ENCODE measurements at places on chromosomes 6 and 20.

DNA sequence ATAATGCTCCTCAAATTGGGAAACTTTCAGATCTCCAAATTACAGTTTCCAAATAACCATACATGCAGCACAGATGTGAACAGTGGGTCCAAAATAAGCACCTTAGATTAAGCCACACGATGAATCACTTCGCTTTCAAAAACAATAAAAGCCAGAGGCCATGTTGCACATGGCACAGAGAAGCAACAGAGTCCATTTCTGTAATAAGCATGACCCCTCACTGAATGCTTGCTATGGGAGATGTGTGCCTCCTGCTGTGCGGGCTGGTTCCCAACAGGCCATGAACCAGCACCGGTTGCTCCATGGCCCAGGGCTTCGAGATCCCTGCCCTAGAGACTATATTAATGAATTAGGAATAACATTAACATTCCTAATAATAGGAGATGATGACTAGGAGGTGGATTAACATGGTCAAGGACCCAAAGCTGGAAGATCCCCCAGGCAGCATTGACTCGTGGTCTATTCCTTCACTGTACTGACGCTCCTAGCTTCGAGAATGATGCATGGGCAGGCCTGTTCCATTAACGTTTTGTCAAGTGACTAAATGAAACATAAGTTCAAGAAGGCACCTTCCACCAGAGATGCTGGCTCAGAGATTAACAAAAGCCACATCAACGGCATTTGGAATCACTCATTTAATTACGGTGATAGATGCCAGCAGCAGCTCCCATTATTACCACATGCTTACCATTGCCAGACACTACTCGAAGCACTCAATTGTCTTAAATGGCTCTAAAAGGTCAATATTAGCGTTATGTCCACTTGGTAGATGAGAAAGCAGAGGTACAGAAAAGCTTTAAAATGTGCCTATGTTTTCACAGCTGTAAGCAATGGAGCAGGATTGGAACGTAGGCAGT lies 470.6 kb upstream of the AGPAT4 start:
- DNase-seq: no peak

- no peak for DNase-seq
Observed at GRCh38 chr6:140071601-140072062, 697.2 kb upstream of the CITED2 start.

DNA sequence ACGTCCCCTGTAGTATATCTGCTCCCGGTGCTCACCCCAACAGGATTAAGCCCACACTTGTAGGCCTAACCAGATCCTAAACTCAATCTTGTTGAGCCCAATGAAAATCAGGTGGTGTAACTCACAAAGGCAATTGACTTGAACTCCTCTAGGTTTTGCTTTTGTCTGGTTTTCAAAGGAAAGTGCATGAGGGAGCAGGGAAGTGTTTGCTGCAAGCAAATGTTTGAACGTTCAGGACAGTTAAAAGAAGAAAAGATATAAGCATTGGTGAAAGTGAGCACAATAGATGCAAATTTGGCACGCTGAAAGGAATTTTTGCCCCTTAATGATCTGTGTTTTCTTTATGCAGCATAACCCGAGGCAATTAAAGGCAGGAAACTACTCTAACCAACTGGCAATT lies 212.6 kb downstream of the PLCB1 start:
- DNase-seq: no peak

- DNase-seq: no peak
Observed at GRCh38 chr6:10395704-10396546, 18.9 kb downstream of the TFAP2A start.

- DNase-seq: peak; percentile 68
Observed at GRCh38 chr6:16762550-16763477, 1.6 kb upstream of the ATXN1 start.

DNA sequence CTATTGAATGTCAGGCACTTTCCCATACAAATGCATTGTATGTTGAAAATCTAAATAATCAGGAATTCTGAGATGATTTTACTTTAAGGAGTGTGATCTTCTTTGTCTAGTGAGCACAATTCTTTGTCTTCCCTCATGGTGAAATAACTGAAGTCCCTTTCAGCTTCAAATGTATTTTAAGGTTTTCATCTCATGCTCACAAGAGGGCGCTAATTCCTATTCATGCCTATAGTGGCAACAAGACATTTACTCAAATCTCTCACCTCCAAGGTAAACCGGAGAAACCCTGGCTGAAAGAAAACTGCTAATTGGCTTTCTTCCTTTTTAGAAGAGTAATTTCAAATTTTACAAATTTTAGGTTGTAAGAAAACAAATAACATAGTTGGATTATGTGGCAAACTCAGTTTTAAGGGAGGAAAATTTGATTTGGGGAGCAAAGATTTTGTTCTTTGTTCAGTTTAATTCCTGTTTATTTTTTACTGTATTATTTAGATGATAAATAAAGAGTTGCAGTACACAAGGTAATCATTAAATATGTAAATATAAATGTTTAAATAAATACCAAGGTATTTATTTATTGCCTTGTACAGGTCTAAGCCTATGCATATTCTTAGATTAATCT lies 69.1 kb downstream of the SLC35F1 start:
- DNase-seq: no peak

- no peak for DNase-seq
Observed at GRCh38 chr6:123016431-123017103, 20.5 kb downstream of the CLVS2 start.

GRCh38 chr6:157236040-157236725 lies 87.1 kb downstream of the TMEM242 start:
- no peak for DNase-seq

DNA sequence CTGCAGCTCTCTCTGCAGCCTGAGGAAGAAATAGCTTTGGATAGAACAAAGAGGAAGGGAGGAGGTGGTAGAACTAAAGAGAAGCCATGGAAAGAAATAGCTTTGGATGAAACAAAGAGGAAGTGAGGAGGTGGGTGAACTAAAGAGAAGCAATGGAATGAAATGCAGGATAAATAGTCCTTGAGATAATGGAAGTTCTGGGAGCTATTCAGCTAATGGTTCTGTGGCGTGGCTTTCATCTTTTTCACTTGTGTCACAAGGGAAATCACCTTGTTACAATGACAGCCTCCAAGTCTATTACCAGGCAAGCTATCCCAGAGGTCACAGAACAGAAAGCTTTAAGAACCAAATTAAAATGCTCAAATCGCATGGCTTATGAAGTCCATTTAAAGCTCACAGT lies 141.3 kb upstream of the ARG1 start:
- no peak for DNase-seq

DNA sequence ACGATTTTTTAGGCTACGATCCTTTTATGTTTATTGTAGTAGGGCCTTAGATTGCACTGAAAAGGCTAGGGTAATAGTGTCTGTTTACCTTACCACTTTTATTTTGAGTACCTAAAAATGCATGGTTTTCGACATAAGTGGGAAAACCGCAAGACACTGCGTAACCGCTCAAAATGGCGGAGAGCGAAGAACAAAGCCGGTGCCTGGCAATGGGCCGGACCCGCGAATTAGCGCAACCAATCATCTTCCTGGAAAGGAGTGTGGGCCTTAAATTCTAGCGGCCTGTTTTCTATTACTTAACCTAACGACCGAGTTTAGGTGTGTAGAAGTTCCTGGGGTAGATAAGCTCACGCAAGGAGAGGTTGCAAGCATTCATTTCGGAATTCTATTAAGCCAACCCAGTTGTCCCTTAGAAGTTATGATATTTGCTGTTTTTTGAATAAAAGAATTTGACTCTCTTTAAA lies 118.0 kb downstream of the HFE start:
- peak; percentile 69 for DNase-seq

DNA sequence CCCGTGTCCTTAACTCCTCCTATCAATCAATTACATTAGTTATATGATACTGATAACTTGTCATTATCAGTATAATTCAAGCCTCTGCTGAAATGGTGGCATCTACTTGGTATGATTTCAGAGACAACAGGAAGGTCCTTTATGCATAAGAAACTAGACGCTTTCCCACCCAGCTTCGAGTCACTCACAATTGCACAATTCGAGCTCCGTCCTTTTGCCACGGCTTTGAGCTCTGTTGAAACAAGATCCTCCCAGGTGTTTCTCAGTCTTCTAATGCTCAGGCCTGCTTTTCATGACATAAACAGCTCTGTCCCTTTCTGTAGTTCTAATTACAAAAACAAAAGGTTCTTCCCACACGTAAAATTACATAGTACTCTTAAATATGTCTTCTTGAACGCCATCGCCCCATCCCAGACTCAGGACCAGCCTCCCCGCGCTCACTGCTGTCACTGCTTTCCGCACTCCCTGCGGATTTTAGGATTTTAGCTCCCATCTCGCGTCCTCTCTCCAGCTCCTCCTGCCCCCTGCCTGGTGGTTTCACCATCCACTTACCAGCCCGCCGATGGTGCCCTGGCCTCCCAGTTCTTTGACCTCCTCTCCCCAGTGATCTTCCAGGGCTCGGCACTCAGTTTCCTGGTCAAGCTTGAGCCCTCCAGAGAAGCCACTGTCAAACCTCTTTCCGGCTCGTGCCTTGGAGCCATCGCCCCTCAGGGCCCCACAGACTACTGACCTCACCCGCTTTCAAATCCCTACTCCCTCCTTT lies 23.2 kb upstream of the PNPLA1 start:
- DNase-seq: no peak

DNA sequence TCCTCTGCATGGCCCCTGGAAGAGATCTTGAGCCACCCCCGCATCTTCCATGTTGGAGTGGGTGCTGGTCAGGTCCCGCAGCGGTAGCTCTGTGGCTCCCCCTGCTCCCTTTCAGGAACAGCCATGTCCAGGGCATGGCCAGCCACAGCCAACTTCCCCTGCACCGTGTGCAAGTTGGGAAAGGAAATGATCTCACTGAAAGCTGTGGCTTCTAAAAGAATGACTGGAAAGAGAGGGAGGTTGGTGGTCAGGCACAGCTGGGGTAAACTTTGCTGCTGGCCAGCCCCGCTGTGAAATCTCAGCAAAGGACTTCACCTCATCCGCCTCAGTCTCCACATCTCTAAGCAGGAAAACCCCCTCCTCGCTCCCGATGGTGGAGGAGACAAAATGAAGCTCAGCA lies 153.6 kb upstream of the CST7 start:
- no peak for DNase-seq

DNA sequence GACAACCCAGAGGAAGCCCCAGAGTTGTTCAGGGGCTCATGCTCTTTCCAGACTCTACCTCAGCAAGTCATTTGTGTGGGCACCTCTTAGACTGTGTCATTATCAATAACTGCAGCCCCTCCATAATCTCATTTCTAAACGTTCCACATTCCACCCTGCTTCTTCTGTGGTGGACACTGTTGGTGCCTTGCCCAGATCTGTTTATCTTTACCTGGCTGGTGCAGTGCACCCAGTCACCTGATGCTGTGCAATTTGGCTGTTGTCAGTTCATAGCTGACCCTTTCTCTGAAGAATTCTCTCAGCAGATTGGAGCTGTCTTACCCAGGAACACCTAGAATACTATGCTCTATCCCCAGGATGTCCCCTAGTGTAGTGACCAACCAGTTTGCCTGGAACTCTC lies 80.0 kb downstream of the ATRN start:
- DNase-seq: no peak

GRCh38 chr6:139983555-139984276 lies 609.3 kb upstream of the CITED2 start:
- DNase-seq: no peak

DNA sequence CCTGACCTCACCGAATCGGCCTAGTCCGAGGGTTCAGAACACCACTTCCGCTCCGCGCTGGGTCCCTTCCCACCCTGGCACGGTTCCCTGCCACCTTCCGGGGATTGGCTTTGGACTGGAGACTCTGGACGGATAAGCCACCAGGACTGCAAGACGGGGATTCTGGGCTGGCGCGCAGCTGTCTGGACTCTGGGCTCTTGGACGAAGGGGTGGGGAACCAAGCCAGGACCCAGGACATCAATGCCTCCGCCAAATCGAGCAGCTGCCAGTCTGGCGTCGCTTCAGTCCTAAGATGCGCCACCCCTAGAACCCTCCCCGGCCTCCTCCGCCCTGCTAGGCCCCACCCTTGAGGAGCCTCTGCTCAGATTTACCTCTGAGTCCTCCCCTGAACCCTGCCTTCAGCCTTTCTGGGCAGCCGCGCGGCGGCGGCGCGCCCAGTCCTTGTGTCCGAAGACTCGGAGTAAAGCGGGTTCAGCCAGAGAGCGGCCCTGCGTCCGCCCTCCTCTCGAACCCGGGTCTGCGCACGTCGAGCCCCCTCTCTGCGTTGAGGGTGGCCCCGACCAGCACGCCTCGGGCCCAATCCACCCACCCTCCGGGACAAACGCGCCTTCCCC lies 1.2 kb downstream of the KCNK17 start:
- DNase-seq: no peak

GRCh38 chr6:9606435-9607134 lies 808.3 kb downstream of the TFAP2A start:
- DNase-seq: no peak

DNA sequence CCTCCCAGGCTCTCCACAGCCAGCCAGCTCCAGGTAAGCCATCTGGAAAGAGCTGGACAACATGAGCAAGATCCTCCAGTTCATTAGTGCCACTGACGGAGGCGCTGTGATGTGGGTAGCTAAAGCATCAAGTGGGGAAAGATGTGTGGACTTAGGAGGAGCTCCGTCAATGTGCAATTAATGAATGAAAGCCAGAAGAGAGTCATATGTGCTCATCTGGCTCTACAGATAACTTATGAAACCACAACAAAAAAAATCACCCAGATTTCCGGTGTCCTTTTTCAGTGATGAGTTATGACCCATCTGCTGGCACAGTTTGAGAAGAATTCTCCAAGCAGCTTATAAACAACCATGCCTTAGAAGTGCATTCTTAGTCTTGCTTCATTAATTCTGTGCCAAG lies 311.7 kb upstream of the PLCB4 start:
- no peak for DNase-seq

DNA sequence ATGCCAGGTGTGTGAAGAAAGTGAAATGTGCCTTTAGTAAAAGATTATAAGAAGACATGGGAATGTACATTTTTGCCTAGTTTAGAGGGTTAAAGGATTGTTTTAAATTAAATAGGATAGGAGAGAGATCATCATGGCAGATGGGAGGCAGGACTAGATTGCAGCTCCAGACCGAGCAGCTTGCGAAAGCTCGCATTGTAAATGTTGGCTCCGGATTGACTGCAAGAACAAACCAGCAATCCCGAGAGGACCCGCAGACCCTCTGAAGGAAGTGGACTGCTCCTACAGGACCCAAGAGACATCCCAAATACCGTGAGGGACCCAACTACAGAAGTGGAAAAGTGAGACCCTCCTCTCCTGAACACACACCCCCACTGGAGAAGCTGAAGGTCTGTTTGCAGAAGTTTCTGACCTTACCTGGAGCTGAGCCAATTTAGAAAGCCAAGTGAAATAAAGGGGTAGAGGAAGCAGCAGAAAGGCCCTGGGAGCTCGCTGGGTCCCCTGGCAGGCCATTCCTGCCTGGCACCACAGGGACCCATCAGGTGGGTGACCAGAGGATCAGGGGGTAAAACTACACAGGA lies 30.0 kb upstream of the TPD52L1 start:
- DNase-seq: no peak

Data from stimulated activated naive CD4-positive, alpha-beta T cell treated with Interleukin-2 at 50 U/mL for 16 hours (primary cell).